ENCODE measurements at places on chromosomes 11 and 22. TPM values are rescaled to one million over a fixed set of nuclear protein-coding genes. Genes with fewer than 3 reads are reported as not detected.

The TRIM29 gene
- 0.54 TPM for total RNA-seq

The RFPL3 gene
- not detected for total RNA-seq

The DNAJB7 gene
- not detected for total RNA-seq

The SLC1A2 gene
- 0.25 TPM for total RNA-seq

The MOGAT2 gene
- 0.12 TPM for total RNA-seq

The NRIP3 gene
- total RNA-seq = 0.15 TPM

The ANGPTL5 gene
- total RNA-seq = not detected

The PHETA2 gene
- total RNA-seq = 0.22 TPM

The OR8U1 gene
- not detected for total RNA-seq

The SHISAL1 gene
- total RNA-seq = not detected

The KCNQ1OT1 gene
- 1.1 TPM for total RNA-seq

The C11orf42 gene
- not detected for total RNA-seq

The KRTAP5-4 gene
- not detected for total RNA-seq

The MS4A6E gene
- not detected for total RNA-seq

The ISX gene
- not detected for total RNA-seq

The MICAL2 gene
- total RNA-seq = 37.4 TPM

The CFAP300 gene
- not detected for total RNA-seq

The UBQLNL gene
- not detected for total RNA-seq

The SHISA8 gene
- 13.9 TPM for total RNA-seq

The PIWIL4 gene
- 0.34 TPM for total RNA-seq

The CNTF gene
- 2.3 TPM for total RNA-seq

The ABTB2 gene
- total RNA-seq = 6.8 TPM

The SLC22A12 gene
- not detected for total RNA-seq

The CYTH4 gene
- 3.8 TPM for total RNA-seq

The HBE1 gene
- total RNA-seq = 212 TPM
